ENCODE measurements at places on chromosomes 3 and 15.

DNA sequence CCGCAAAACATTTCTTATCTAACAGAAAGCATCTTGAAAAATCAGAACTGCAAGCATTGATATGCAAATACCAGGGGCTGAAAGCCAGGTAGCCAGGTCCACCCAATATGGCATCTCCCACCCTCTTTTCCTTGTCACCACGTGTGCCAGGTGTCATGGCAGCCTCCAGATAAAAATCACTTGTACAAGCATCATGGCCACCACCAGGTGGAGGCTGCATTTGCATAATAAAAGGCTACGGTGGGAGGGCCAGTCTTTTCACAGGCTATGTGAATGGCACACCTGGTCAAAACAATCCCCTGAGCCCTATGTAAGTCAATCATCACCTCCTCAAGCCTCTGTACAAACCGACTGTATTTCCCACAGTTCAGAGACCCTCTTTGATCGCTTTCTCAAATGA is 1233.1 kb upstream of the ALCAM start:
- no peak for DNase-seq

DNA sequence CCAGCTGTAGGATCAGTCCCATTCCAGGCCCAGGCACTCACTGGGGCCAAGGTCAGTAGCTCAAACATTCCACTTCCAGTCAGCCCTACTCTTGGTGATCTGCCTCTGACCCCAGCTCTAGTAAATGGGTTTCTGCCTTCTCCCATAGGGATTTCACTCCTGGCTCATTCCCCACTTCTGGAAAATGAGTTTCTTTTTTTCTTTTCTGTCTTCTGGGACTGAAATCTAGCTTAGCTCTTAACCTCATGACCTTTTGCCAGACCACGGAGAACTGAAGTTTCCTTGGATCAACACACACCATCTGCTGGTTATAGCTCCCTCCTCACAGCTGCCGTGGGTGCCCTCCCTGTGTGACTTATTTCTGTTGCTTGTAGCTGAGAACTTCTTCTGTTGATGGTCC is 21.3 kb downstream of the MME start:
- DNase-seq, result peak; percentile 59

- no peak for DNase-seq
These were observed 67.7 kb downstream of the CPN2 start for GRCh38 chr3:194283221-194284006.

DNA sequence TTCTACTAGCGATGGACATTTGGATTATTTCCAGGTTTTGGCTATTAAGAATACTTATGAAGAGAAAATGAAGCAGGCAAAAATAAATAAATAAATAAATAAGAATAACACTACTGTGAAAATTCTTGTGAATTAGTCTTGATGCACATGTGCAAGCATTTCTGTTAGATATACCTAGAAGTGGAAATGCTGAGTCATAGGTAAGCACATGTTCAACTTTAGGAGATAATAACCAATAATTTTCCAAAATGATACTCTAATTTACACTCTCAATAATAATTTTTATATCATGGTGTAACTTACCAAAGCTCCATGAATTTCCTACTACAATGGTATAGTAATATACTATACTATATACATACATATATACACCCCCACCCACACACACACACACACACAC is 23.4 kb downstream of the EMC4 start:
- no peak for DNase-seq

GRCh38 chr15:40789999-40790398 is 16.9 kb upstream of the ZFYVE19 start:
- no peak for DNase-seq

GRCh38 chr3:108312656-108313055 is 16.3 kb downstream of the HHLA2 start:
- DNase-seq, result no peak

DNA sequence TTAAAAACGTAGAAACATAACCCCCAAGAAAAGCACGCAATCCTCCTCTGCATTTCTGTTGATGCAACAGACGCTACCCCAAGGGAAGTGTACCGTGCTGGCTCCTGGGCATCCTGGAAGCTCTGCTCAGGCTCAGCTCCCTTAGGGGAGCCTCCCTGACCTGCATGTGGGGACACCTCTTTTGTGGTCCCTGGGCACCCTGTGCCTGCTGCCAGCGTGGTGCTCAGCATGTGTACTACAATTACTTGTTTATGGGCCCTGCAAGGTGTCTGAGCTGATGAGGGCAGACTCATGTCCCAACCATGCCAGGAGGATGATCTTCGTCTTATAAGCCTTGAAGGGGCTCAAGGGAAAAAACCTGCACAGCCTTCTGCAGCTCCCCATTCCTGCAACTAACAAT is 18.3 kb downstream of the EHD4 start:
- DNase-seq, result no peak

DNA sequence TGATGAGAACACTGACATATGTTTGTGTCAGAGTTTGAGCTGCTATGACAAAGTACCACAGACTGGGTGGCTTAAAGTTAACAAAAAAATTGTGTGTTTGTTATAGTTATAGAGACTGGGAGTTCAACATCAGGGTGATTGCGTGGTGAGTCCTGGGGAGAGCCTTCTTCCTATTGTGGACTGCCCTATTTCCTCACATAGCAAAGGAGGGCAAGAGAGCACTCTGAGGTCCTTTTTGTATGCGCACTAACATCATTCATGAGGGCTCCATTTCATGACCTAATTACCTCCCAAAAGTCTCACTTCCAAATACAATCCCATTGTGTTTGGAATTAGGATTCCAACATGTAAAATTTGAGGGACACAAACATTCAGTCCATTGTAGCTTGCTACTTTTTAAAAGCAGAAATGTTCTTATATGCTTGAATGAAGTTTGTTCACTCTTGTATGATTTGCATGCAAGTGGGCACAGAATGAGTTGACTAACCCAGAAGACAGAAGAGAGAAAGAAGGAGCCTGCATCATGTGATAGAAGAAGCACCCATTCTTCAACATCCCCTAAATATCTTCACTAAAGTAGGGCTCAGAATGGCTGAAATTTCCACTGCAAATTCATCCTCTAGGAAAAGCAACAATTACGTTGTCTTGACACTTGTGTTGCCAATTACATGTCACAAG is 18.9 kb upstream of the ALCAM start:
- no peak for DNase-seq

DNA sequence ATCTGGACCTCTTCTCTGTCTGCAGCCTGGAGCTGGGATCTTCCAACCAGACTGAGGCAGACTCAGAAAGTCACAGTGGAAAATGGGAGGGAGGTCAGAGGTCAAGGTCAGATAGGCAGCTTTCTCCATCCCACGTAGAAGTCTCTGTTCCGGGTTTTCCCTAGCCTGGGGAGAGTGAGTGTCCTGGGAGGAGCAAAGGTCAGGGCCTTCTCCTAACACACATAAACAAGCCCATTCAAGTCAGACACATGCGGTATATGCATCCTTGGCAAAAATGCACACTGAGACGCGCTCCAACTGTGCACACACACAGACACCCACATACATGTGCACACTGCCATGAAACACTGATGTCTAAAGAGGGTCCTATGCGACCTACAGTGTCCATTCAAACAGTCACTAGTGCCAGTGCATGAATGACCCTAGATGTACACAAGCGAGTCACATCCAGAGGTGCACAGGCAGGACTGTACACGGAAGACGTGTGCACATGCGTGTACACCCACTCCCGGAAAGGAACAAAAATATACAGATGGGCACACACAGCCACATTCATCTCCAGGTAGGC is 681 bp downstream of the TWF2 start:
- DNase-seq, result no peak

GRCh38 chr15:70856177-70856883 is 2.4 kb upstream of the LARP6 start:
- DNase-seq, result no peak

DNA sequence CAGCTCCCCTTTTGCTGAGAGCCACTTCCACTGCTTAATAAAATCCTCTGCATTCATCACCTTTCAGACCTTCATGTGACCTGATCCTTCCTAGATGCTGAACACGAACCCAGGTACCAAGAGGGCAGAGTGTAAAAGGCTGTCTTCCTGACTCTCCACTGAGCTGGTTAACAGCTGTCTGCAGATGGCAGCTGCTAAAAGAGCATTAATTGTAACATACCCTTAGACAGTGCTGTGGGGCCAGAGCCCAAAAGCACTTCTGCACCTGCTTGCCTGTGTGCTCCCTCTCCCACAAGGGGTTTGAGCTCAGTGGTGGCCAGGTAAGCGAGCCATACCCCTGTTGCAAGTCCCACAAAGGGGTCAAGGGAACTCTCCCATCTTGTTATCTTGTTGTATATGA is 187.3 kb downstream of the UBE2E2 start:
- no peak for DNase-seq

DNA sequence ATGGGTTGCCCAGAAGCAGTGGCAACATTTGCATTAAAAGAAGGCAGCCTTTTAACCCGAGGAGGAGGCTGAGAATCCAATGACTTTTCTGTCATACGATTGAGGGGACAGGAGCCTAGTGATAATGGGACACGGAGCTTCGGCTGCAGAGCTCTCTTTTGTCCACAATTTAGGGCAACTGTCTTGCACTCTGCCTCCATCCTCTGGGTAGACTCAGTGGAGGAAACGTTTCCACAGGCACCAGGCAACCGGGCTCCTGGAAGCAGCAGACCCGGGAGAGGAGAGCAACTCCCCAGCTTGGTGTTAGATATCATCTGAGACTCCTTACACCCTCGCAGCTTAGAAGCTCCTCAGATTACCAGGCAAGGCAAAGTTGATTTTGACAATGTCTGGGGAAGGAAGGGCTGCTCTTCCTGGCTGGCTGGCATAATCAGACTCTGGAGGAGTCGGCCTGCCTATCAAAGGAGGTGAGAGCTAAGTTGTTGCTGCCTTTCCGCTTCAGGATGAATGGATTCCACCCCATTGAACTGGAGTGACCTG is 43.5 kb upstream of the RNU6-1 start:
- DNase-seq, result no peak

DNA sequence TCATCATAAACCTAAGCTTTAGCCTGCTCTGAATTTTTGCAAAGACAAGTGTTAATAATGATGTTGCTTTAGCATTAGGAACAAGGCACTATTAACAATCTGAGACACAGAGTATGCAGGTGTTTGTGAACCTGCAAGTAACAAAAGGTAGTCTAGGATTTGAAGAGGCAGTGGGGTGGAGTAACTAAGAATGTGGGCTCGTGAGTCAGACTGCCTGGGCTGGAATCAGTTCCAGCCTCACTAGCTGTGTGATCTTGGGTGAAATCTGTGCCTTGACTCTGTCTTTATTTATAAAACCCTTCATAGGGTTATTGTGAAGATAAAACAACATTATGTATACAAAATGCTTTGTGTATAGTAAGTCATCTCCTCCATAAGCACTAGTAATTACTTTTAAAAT is 610.6 kb upstream of the CFAP20DC start:
- DNase-seq, result no peak

DNA sequence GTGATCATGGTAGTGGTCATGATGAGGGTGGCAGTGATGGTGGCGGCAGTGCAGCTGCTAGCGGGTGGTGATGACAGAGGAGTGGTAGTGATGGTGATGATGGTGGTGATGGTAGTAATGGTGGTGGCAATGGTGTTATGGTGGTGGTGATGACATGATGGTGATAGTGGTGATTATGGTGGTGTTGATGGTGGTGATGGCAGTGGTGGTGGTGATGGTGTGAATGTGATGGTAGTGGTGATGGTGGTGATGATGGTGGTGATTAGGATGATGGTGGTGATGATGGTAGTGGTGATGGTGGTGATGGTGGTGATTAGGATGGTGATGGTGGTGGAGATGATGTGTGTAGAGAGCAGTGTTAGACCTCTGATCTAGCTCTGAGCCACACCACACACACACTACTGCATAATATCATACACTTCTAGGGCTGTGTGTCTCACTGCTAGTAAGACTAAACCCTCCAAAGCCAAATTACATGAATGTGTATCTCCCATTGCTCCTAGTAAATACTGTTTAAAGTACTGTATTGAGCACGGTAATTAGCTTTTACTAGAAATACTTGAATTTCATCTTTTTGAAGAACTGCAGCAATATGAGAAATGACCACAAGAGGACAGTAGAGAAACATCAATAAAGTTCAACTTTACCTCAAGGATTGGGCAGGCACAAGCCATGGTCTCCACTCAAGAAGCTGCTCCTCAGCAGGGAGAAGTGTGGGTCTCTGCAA is 28.8 kb downstream of the TMED3 start:
- peak; percentile 18 for DNase-seq

DNA sequence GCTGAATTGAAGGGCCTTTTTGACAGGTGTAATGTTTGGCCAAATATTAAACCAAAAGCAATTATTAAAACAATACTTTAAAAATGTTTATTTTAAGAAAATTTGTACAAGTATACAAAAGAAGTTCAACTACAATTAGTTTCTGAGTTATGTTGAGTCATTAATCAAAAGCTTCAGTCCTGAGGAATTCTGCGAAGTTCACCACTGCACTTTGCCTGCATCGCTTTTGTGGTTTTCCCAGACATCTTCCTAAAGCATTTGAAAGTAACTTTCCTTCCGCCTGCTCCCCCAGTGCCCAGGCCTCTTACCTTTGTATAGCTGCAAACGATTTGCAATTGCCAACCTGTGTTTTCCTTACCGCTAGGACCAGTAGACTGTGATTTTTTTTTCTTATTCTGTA is 69.5 kb downstream of the KCNAB1 start:
- DNase-seq, result no peak

DNA sequence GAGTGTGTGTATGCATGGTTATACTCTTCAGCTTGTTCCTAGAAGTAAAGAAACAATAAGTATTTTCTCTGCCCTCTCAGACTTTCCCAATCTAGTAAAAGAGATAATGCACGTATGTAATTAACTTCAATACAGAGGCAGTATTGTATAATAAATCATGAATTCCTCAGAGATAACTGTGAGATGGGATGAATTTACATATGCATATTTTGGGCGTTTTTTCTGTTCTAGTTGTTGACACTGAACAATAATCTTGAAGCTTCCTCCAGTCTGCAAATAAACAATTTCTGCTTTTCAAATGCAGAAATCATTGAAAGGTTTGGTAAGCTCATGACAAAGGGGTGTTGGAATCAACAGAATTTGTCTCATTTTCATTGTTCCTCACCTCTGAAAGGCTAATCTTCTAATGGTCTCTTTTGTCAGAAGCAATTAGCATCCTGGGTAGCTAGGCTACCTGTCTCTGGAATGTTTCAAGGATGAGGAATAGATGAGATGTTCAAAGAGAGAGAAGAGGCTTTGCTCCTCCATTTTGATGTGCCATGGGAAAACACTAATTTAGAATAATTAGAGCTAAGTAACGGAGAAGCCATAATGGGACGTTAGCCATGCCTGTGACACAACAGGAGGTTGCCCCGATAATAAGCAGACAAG is 43.3 kb upstream of the SIAH2 start:
- no peak for DNase-seq

DNA sequence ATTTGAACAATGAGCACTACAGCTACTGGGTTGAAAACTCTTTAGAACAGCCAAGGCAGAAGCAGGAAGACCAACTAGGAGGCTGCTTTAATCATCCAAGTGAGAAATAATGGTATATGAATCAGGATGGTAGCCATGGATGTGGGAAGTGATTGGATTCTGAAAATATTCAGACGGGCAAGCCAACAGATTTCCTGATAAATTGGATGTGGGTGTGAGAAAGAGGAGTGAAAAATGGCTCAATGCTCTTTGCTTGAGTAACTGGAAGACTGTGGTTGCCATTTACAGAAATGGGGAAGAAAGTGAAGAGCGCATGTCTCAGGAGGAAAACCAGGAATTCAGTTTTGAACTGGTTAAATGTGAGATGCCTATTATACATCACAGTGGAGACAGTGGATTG is 50.4 kb downstream of the ISL2 start:
- no peak for DNase-seq
